ENCODE measurements at places on chromosomes 6 and 20.

GRCh38 chr6:43669922-43670622 is 17.5 kb downstream of the MRPS18A start:
- DNase-seq, result no peak

DNA sequence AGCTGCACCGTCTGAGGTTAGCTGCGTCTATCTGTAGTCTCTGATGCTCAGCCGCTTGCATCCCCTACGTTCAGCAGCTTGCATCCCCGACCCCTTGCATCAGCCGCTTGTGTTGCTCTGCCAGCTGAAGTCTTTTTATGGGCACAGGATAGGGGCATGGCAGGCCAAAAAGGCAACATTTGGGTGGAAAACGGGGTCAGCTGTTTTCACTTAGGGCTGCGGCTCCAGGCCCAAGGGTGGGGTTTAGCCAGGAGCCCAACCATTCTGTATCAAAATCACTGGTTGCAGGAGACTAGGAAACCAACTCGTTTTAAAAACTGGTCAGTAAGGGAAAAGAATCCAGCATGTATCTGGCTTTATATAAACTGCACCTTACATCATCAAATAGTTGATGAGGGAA is 49.9 kb downstream of the FAM50B start:
- no peak for DNase-seq

- no peak for DNase-seq
Observed at GRCh38 chr6:138509371-138509770, 10.1 kb upstream of the NHSL1 start.

DNA sequence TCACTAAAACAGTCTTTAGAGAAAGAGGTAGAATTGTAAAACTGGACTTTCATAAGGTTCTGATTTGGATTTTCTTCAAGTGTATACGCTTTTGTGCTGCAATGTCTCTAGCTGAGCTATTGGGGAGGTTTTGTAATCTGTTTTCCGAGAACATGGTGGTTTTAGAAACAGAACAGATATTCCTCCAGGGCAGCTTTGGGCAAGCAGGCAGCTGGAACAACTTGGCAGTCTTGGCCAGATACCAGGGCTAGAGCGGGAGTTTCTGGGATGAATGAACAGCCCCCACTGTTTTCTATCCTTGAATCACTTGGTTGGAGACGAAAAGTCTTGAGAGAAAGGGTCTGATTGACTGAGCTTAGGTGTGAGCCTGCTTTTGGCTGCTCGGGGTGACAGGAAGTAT is 17.1 kb upstream of the ARMC2 start:
- DNase-seq, result no peak

- no peak for DNase-seq
Observed at GRCh38 chr20:12928755-12929401, 79.9 kb upstream of the SPTLC3 start.

- DNase-seq, result no peak
Observed at GRCh38 chr6:109296452-109296851, 85.8 kb downstream of the CD164 start.

DNA sequence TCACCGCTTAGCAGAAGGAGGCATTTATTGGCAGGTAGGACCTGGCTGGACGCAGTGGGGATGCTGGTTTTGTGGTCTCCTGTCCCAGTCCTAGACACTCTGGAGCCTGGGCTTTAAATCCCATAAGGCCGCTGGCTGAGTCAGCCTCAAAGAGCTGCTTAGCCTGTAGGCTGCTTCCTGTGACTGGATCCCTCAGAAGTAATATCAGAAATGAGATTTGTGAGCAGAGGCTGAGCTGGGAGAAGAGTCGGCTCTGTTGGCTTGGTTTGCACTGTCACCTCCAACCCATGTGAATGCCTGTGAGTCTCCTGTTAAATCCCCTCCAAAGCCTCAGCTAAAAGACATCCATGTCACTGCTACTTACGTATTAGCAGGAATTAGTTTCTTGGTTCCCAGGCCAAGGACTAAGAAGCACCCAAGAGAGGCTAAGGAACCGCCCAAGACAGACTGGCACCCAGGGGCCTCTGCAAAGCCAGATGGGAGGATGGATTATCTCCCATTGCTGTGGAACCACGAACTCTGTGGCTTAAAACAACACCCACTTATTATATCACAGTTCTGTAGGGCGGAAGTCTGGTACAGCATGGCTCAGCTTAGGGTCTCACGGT is 289.4 kb downstream of the CDC5L start:
- no peak for DNase-seq

DNA sequence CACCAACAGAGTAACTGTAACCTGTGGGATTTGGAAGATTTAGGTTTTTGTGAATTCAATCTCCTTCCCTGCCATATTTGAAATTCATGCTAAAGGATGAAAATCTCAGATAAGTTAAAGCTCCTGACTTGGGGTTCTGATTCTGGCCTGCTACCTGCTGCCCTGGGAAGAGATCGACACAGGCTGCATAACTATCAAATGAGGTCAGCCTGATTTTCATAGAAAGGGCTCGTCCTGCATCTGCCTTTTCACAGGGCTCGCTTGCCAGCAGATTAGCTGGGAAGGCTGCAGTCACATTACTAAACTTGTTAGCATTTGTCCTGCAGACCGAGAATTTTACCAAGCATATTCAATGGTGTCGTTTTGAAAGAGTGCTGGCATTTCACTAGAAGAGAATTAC is 14.6 kb downstream of the GCLC start:
- no peak for DNase-seq

GRCh38 chr20:58634059-58634458 is 17.0 kb upstream of the STX16 start:
- DNase-seq, result no peak

Measured in activated naive CD4-positive, alpha-beta T cell (primary cell).